Globus pallidus (tissue), 1 donor: ENCODE measurements at places on chromosomes 7 and 10.
A peak's percentile ranks its signal among the peaks of the same experiment; 100 is the strongest.

GRCh38 chr10:86757113-86757972 is 924 bp downstream of the BMPR1A start:
- DNase-seq, result no peak

DNA sequence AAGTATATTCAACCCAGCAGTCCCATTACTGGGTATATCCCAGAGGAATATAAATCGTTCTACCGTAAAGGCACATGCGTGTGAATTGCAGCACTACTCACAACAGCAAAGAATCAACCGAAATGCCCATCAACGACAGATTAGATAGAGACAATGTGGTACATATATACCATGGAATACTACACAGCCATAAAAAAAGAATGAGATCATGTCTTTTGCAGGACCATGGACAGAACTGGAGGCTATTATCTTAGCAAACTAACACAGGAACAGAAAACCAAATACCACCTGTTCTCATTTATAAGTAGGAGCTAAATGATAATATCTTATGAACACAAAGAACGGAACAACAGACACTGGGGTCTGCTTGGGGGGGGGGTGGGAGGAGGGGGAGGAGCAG is 44.3 kb upstream of the KLHL7 start:
- no peak for DNase-seq

GRCh38 chr10:132409667-132410028 is 12.6 kb downstream of the PWWP2B start:
- no peak for DNase-seq

DNA sequence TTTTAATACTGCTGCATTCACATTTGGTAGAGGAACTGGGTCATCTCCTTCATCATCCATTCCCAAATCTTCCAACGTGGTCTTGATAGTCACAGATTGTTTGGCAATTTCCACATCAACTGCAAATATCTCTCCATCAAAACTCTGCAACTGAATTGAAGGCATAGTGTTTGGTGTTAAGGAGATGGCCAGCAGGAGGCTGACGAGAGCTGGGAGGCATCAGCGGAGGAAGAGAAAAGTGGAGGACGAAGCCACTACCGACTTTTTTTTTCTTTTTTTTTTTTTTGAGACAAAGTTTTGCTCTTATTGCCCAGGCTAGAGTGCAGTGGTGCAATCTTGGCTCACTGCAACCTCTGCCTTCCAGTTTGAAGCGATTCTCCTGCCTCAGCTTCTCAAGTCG is 205.0 kb upstream of the KCTD7 start:
- no peak for DNase-seq

DNA sequence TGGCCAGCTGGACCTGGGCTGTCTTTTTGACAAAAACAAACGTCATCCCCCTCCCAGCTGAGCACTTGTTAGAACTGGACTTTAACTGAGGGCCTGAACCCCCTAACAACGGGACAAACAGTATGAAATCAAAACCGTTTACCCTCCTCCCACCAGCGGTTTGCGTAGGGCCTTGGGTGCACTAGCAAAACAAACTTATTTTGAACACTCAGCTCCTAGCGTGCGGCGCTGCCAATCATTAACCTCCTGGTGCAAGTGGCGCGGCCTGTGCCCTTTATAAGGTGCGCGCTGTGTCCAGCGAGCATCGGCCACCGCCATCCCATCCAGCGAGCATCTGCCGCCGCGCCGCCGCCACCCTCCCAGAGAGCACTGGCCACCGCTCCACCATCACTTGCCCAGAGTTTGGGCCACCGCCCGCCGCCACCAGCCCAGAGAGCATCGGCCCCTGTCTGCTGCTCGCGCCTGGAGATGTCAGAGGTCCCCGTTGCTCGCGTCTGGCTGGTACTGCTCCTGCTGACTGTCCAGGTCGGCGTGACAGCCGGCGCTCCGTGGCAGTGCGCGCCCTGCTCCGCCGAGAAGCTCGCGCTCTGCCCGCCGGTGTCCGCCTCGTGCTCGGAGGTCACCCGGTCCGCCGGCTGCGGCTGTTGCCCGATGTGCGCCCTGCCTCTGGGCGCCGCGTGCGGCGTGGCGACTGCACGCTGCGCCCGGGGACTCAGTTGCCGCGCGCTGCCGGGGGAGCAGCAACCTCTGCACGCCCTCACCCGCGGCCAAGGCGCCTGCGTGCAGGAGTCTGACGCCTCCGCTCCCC is at the start of gene IGFBP1:
TSS of gene IGFBP1 (plus strand) at position 304 of the 808 bp plus-strand sequence. CDS start at position 469, 165 bp downstream.
- DNase-seq, result no peak

GRCh38 chr10:43686414-43686813 is 37.7 kb upstream of the ZNF32 start:
- DNase-seq, result no peak

GRCh38 chr7:104694710-104695109 is 319.3 kb upstream of the KMT2E start:
- DNase-seq, result no peak

DNA sequence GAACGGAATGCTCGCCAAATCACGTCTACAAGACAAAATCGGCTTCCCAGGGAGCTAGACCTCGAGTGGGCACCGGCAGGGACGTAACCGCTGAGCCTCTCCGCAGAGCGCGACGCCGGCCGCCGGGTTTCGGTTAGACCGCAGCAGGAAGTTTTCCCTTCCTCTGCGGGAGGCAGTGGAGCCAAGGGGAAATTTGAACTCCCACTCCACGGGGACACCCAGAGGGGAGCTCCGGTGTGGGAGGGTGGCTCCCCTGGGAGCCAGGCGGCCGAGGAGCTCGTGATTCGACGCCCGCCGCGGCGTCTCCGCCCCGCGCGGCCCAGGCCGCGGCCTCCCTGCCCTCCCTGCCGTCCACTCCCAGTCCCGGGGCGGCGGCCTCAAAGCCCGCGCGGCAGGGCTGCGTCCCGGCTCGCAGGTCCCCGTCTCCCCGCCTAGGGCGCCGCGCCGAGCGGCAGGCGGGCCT is 426 bp downstream of the SYPL1 start:
- DNase-seq, result no peak

- DNase-seq, result no peak
Observed at GRCh38 chr7:22301790-22302189, 55.2 kb downstream of the RAPGEF5 start.

DNA sequence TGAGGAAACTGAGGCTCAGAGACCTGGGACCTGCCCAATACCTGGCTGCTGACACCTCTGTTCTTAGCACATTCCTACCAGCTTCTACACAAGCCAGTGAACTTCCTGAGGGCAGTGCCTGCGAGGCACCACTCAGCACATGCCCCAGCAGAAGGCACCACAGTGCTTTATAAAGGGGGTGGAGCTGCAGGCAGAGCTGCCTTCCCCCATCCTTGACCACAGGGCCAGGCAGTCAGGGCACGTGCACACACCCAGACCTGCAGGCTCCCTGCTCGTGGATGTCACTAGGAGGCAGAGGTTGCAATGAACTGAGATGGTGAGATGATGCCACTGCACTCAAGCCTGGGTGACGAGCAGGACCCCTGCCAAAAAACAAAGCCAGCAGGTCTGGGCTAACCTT is 39.2 kb upstream of the TUBB8 start:
- no peak for DNase-seq

DNA sequence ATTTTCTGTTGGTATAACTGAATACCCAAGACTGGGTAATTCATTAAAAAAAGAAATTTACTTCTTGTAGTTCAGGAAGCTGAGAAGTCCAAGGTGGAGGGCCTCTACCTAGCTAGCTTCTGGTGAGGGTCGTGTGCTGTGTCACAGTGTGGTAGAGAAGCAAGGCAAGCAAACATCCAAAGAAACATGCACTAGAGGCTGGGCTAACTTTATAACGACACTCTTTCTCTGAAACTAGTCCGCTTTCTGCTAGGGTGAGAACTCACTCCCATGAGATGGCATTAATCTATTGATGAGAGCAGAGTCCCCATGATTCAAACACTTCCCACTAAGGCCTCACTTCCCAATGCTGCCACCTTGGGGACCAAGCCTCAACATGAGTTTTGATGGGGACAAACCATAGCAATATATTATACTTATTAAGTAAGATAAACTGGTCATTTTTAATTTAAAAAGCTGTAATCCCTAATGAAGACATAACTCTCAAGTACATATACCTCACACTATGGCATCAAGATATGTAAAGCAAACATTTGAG is 50.8 kb downstream of the PHYHIPL start:
- peak; percentile 50 for DNase-seq

GRCh38 chr7:116713918-116714317 is 41.9 kb downstream of the MET start:
- DNase-seq, result no peak

GRCh38 chr7:107874605-107875446 is 16.2 kb upstream of the DLD start:
- peak; percentile 55 for DNase-seq

DNA sequence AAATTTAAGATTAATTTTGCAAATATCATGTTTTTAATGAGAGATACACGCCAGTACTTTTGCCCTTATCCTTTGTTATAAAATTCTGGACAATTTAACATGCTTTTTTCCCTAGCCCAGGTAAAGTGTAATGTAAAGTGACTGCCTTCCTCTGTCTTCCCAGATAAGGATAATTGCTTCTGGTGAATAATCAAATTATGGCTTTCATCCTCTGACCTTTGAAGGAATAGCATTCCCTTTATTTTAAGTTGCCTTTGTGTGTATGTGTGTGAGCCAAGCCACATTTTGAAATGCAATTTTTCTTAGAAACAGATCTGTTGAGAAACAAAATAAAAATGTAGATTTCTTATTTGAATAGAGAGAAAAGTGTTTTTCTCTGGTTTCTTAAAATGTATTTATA is 107.5 kb downstream of the ADAM22 start:
- no peak for DNase-seq
